ENCODE measurements at places on chromosomes 1 and 21.

GRCh38 chr1:185325413-185325812, 8.4 kb upstream of the IVNS1ABP start:
- peak; percentile 12 for DNase-seq

DNA sequence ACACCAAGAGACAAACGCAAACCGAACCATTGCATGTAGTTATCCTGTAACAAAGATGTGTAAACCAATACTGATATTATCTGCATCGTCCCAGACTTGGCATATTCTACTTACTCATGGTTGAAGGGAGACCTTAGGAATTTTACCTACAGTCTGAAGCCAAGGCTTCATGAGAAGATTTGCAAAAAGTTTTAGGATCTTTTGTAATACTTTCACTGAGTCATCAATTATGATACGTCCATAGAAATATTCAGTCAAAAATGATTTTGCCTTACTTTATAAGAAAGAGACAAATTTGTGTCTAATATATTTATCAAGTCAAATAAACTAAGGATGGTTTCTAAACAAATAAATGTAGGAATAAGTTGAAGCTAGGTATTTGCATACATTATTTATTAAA, 1176.1 kb upstream of the ADGRL2 start:
- DNase-seq: no peak

DNA sequence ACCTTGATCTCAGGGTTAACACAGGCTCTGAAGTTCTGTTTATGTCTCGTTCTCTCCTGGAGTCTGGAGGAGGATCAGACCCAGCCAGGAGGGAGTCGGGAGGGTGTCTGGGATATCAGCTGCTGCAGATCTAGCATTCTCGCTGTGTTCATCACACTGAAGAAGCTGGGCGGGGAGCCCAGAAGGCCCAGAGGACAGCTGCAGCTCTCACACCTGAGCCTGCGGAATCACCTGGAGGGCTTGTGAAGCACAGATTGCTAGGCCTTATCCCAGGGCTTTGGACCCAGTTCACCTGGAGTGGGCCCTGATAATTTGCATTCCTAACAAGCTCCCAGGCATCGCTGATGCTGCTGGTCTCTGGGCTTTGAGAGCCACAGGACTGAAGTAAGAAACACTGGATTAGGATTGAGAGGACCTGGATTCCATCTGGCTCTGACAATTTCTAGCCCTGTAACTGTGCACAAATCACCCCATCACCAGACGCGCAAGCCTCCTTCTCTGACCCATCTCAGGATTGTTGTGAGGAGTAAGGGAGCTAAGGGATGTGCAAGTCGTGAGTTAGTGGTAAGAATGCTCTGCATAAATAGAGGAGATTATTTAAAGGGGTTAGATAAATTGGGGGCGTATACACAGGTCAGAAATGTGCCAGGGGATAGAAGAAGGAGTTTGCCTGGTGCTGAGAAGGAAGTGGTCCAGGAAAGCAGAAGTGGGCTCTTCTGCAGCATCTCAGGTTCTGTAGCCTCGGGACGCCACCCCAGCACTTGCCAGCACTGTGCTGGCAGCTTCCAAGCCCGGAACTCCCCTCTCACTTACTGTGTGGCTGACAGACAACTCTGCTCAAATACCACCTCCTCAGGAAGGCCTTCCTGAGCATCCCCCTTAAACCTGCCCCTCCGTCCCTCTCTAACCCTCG, 19.1 kb downstream of the ABCA4 start:
- peak; percentile 70 for DNase-seq

DNA sequence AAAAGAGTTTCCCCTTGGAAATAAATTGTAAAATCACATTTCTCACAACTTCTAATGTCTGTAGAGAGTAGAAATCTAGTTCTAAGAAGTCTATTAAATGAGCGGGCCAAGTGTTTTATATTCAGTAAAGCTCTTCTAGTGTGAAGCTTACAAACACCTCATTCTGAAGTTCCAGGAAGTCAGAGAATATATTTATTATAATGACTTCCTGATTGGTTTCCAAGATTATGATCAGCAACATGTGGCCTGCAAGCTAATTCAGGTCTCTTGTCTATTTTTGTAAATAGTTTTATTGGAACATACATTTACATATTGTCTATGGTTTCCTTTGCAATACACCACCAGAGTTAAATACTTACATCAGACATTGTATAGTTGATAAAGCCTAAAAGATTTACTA, 603.9 kb downstream of the AMY1C start:
- no peak for DNase-seq

GRCh38 chr1:237763137-237763536, 127.6 kb downstream of the ZP4 start:
- DNase-seq: no peak

- DNase-seq: no peak
Measured at GRCh38 chr21:43873673-43874072, 8.7 kb downstream of the AGPAT3 start.

DNA sequence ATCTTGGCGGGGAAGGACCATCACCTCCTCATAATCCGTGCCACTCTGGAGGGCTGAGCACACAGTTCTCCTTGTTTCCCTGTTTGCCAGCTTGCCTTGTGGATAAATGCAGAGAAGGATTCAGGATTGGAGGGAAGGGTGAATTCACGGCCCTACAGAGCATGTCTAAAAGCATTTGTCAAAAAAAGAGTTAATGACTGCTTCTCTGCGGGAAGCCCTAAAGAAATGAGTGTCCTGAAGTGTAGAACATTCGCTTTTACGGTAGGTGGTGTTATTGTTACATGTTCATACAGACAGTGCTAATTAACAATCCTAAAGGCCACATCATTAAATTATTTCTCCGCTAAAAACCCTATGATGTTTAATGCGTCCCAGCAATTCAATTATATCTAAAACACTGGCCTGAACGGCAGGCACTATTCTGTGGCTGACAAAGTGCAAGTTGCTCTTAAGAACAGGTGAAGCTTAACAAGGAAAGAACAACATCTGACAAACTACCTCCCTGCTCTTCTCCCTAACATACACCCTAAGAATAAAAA, 112.3 kb upstream of the NFIA start:
- peak; percentile 36 for DNase-seq

GRCh38 chr1:147549526-147549925, 8.2 kb downstream of the BCL9 start:
- DNase-seq: no peak

GRCh38 chr1:7616076-7616832, 154.8 kb upstream of the VAMP3 start:
- peak; percentile 43 for DNase-seq
